ENCODE measurements at places on chromosomes 5 and 9.

DNA sequence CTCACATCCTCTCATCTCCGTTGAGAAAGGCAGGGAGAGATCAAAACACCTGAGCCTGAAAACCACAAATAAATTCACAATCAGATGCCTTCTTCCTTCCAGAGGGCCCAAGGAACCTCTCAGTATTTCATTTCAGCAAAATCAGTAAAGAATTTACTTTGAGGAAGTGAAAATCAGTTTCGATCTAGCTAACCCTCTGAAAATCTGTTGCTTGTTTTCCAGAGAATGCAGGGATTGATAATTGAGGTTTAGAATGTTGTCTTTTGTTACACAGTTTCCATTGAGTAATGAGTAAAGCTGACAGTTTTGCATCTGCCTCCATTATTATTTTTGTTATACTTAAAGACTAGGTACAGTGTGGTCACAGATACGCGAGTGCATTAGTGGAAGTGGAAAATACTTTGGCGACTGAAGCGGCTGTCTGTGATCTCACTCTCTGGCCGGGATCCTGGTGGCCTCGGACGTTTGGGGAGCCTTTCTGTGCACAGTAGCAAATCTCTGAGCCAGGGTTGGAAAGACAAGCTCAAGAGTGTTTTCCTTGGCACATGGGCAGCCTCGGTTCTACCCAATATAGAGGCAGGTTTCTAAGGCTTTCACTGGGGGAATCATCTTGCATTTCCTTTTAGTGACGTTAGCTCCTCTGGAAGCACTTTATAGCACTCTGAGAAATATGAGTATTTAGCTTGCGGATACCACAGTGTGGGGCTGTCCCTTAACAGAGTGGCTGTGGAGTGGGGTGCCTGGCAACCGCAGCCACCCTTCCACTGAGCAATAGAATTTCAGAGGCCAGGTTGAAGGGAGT, 32.2 kb upstream of the ANGPTL2 start:
- no peak for DNase-seq

DNA sequence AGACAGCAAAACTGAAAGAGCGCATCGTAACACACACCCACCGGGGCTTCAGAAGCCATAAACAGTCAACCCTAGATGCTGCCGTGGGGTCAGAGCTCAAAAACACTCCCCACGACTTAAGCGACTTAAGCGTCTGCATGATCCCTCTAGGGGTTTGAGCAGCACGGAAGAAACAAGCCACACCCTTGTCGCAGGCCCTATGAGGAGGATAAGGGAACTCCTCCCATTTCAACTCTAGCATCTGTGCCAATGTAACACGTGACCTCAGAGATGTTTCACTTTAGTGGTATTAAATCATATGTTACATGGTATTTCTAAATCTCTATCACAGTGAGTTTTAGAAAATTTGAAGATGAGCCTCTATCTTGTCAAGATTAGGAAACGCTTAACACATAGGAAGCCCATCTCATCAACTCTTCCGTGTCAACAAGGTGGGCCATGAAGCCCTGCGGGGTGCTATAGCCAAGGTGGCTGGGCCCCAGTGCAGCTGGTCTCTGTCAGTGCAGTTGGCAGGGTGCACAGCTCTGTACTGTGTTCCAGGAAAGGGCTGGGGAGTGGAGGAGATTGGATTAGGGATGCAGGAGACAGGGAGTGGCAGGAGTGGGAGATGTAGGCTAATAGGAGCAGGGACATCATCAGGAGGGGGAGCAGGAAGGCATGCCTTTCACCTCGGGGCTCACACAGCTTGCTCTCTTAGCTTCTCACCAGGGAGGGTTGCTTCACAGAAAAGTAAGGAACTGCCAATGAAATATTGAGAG, 33.1 kb downstream of the ZCCHC9 start:
- no peak for DNase-seq

DNA sequence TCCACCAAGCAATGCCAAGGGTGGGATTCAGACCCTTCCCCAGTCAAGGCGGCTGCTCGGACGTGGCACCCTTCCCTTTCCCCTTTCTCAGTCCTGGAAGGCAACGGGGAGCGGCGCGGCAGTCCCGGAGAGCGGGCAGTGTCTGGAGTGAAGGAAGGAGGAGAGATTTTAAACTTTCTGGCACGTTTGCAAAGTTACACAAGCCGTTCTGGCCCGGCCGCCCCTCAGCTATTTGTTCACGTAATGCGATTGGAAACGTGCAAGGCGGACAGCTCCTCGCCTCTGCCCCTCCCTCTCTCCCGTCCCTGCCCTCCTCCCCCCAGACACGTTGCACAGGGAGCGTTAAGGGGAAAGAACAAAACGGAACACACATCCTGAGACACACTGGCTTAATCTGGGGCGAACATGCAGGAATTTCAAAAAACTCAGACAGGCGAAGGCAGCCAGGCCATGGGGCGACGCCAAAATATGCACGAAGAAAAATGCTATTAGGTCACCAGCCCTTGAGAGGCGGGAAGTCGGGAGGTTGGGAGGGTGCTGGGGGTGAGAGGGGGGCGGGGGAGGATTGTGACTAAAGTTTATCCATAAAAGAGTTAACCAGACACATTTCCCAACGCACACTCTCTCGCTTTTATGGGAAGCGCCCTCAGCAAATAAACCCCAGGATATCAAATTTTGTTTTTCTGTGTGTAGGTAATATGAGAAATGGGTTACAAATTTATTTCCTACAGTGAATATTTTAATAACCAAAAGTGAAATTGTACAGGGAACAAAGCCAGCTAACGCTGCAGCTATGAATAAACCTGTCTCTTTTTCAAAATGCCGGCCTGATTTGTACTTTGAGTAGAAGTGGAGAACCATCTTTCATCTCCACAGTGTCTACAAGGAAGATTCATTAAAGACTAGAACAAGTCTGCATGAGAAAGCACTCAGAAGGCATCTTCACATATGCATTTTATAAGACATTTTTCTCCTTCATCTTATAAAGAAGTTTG, at the start of gene LOX:
LOX (minus strand) TSS at position 144 of the 995 bp plus-strand sequence. CDS start 274 bp downstream, outside the sequence.
- DNase-seq, result no peak

DNA sequence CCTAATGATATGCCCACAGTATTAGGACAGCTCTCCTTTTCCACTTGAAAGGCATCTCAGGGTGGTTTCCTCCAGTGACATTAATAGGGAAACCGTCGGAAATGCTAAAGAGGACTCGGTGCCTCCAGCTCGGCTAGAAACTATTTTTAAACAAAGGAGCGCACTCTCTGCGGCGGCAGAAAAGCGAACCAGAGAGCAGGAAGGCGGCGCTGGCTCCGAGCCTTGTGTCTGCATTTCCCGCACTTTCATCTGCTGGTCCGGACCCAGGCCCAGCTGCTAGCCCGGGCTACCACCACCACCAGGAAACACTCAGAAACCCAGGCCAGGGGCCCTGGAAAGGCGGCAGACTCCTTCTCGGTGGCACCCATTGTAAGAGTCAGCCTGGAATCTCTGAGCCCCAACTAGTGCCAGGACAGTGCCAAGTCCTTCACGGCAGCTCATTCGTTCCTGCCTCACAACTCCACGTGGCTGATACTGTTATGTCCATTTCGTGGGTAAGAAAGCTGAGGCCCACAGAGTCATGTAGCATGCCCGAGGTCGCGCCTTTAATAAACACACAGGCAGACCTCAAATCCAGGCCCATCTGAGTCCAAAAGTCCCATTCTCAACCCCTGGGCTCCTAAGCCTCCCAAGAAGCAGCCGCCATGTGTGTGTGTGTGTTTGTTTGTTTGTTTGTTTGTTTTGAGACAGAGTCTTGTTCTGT, 73.9 kb downstream of the VAV2 start:
- no peak for DNase-seq

- DNase-seq, result no peak
These were observed 40.6 kb downstream of the INSYN2B start for GRCh38 chr5:169939731-169940130.

GRCh38 chr9:728535-728934, 113.0 kb upstream of the DMRT1 start:
- DNase-seq, result no peak

DNA sequence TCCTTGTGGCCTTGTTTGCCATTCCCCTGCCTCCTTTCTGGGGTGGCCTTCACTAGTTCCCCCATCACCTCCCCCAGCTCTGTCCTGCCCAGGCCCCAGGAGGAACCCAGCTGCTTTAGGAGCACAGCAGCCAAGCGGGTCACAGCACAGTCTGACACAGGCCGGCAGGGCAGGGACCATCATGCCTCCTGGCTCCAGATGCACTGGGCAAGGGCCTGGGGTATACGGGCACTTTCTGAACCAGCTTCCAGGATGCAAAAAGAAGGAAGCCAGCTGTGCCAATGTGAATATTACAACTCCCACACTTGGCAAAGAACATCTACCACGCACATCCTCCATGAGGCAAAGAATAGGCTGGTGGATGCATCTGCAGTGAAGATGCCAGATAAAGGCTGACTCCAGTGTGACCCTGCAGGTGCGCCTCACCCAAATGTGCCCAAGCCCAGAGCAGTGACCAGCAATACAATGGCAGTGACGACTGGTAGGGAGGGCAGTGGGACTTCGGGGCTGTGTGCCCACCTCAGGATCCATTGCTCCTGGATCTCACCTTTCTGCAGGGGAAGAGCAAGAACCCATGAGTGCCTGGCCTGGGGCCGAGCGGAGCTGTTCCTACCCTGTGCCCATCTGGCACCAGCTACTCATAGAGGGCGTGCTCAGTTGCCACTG, 6.3 kb upstream of the IL3 start:
- DNase-seq, result no peak

- no peak for DNase-seq
These were observed 89.8 kb downstream of the PCDH1 start for GRCh38 chr5:141788296-141788970.

DNA sequence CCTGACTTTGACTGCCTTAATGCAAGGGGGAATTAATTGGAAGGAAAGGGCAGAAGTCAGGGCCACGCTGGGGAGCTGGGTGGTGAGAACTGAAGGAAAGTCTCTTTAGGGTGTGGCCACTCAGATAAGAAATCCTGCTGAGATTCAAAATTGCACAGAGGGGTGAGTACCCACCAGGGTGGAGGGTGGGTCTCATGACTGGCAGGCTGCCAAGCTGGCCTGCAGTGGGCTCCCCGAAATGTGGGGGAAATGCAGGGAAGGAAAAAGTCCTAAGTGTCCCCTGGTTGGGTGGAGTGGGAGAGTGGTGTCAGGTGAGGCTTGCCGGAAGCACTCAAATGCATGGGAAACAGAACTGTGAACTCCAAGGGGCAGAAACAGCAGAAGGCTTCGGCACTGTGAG, 24.1 kb downstream of the TSPAN17 start:
- no peak for DNase-seq

DNA sequence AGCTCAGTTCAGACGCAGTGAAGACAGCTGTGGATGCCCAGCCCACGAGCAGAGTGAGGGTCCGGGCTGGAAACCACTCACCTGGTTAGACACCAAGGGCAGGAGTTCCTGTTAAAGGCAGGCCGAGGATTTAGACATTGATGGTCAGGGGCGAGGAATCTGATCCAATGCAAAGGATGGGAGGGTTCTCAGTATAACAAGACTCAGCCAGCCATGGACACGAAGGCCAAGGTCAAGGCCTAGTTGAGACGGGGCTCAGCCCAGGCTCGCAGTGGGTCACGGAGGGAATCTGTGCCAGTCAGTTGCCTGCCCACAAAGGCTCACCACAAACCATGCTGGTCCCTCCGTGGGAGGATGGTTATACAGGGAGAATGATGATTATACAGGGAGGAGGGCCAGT, 63.3 kb upstream of the FCN1 start:
- no peak for DNase-seq

- DNase-seq, result no peak
These were observed 1242.9 kb upstream of the CDH6 start for GRCh38 chr5:29950416-29951145.

GRCh38 chr5:175829813-175830585, 41.4 kb upstream of the CPLX2 start:
- DNase-seq, result no peak

- no peak for DNase-seq
These were observed 9.3 kb upstream of the PFDN1 start for GRCh38 chr5:140312067-140312790.

DNA sequence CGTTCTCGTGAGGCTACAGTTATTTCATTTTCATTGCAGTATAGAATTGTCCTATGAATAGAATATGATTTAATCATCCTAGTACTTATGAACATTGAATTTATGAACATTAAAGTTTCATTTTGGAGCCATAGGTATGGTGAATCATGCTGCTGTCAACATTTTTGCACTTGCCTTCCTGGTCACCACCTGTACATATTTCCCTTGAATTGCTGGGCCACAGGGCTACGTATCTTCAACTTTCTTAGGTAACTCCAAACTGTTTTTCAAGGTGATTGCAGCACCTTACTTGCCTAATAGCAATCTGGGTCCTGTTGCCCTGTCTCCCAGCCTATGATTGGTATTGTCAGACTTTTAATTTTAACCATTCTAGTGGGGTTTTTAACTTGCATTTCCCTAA, 6.5 kb upstream of the RNF145 start:
- DNase-seq, result no peak

- DNase-seq, result no peak
These were observed 35.6 kb downstream of the RBM27 start for GRCh38 chr5:146238973-146239372.

DNA sequence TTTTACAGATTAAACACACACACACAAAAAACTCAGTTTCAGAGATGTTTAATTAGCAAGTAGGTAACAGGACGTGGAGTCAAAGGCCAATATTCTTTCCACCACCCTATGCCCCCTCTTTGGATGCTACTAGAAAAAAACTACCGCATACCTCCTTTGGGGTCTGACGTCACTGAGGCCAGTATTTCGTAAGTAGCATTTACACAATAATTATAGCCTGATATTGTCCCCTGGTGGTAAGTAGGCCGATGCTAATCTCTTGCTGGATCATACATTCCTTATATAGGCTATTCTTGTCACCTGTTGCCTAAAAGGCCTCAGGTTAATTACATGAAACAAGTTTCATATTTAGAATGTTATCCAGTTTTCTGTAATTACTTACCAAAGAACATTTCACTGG, 21.0 kb upstream of the SMARCA2 start:
- no peak for DNase-seq

DNA sequence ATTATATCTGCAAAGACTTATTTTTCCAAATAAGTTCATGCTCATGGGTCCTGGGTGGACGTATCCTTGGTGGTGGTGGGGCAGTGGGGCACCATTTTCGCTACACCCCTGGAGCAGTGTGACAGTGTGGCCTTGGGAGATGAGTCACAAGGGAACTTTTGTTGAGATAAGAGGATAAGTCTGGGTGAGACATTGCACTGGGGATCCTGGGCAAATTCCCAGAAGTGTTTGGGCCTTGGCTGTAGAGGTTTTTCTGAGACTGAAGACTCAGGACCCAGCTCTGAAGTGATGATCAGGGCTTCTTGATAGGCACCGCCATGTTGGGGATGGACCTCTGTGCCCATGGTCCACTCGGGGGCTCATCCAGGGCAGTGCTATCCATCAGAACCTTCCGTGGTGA, 149.4 kb downstream of the MACROH2A1 start:
- DNase-seq, result peak; percentile 2

GRCh38 chr5:35745660-35746059, 111.0 kb upstream of the IL7R start:
- DNase-seq, result no peak

DNA sequence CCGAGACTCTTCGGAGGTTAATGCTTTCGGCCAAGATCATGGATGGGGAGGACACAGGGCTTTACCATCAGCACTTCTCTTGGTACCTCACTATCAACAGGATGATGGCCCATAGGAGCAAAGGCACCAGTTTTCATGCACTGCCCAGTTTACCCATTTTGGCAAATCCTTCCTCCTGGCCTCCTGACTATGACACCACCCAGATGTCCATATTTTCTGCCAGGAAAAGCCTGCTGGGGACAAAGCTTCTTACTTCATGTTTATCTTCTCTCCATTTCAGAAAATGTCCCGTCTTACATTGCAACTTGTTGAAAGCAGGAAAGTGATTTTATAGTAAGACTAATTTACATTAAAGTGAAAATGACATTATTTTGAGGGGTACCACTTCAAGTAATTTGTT, 61.4 kb upstream of the GAS1 start:
- DNase-seq, result no peak

GRCh38 chr9:14215614-14216013, 98.3 kb downstream of the NFIB start:
- DNase-seq, result no peak

Measured in activated naive CD8-positive, alpha-beta T cell treated with anti-CD3 and anti-CD28 coated beads, Interleukin-2, amount 10 ng/mL, durations not matched to agents 7 days and 5 days (primary cell).